ENCODE measurements at places on chromosomes 1 and 21.

DNA sequence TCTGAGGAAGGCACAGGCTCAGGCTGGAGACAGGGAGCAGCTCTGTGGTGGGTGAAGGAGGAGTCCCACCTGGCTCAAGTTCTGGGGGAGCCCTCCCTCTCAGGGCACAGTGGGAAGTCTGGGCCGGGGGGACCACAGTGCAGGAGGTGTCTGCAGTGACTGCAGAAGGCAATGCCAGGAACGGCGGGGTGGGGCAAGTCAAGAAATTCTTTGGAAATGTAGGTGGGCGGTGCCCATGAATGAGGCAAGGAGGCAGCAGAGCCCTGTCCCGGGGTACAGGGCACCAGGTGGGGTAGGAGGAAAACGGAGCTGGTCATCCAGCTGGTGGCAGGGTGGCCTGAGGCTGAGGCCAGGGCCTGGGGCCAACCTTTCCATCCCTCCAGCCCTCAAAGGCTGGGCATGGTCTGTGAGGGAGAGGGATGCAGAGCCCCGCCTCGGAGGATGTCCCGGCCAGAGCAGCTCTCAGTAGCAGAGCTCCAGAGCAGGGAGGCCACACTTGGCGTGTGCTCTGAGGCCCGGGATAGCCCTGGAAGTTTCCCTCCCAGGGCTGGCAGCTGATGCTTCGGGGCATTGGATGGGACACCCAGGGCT lies 4.7 kb downstream of the TFF3 start:
- no peak for DNase-seq

GRCh38 chr1:178684542-178685000 lies 40.5 kb upstream of the RALGPS2 start:
- no peak for DNase-seq

DNA sequence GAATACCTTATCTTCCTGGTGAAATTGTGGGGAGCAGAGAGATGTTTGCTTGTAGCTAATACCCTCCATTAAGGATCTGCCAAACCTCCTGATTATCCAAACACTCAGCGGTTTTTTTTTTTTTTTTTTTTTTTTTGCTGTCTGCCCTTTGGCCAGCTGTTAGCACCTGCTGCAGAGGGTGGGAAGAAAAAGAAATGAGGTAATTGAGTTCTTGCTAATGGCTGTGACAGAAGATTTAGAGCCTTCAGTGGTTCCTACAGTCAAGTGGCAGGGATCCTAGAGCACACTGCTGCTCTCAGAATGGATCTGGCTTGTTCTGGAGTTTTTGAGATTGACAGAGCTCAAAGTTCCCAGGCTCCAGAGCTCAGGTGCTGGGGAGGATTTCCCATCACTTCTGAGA lies 342.5 kb downstream of the DISC1 start:
- no peak for DNase-seq

DNA sequence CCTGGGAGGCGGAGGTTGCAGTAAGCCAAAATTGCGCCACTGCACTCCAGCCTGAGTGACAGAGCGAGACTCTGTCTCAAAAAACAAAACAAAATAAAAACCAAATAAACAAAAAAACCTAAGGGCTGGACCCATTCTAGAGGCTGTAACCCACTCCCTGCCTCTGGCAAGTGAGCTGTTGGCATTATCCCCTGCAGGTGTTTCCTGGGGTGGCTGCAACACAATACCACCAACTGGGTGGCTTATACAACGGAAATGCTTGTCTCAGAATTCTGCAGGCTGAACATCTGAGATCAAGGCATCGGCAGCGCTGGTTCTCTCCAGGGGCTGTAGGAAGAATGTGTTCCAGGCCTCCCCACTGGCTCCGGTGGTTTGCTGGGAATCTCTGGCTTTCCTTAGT lies 15.2 kb downstream of the LRRC38 start:
- no peak for DNase-seq

- peak; percentile 29 for DNase-seq
Measured at GRCh38 chr1:51192213-51192843, 43.7 kb upstream of the RNF11 start.

DNA sequence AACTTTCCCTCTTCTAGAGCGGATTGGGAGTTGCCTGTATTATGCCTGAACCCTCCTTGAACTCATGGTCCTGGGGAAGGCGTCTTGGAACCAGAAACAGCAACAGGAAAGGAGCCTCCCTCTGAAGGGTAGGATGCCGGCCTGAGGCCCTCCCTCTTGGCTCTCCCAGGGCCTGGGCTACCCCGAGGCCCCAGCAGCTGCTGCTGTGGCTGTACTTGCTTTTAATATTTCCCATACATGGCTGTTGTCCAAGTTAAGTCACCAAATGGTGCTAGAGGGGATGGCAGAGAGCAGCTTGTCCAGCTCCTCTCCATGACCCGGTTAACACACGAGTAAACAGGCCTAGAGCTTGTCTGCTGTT lies 10.5 kb downstream of the CHRNB2 start:
- DNase-seq, result no peak

DNA sequence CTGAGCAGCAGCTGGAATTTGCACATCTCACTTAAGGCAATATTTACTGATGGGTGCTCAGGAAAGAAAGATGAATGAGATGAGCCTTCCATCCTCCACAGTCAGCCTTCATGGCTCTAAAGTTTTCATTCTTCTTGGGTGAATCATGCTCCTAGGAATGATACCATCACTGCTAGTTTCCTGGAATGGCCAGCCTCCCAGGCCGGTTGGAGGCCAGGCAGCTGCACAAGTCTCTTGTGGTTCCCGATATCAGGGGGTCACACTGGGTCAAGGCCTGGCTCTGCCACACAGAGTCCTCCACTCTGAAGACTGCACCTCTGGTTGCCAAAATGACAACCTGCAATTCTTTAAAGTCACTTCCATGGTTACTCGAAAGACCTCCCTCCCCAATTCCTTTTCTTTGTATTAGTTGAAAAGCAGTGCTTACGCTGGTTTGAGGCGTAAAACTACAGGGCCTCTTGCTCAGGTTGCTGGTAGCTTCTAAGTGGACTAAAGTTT lies 46.2 kb upstream of the PALMD start:
- DNase-seq, result no peak

DNA sequence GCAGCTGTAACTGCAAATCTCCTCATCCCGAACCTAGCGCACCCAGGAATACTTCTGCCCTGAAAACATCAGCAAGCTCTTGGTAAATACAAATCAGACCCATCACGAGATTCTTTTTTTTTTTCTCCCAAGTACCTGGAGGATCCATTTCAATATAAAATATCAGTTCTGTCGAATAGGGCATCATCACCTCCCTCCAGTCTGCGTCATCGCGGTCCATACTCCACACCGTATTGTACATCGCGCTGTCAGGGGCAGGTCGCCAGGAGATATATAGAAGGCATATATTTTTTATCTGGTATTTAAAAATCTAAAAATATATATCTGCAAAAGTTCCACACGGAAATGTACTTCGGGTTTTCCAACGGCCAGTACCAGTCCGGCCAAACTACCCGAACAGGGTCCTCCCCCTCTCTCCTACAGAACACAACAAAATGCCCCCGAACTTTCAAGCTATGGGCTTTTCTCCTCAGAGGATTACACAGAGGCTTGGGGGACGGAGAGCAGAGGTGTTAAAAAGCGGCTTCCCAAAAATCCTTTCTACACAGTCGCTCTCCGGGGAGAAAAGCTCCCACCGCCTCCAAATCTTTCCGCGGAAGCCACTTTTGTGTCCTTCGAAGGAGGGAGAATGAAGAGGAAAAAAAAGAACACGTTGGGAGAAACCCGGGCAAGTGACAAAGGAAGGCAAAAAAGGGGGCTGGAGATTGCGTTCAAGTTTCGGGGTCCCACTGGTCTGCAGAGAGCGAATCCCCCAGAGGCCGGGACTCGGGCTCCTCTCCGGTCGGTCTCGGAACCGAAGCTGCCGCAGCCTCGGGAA lies 509 bp downstream of the PIK3R3 start:
- peak; percentile 17 for DNase-seq

GRCh38 chr1:109089242-109090015 lies 1.1 kb upstream of the TMEM167B start:
- peak; percentile 23 for DNase-seq

DNA sequence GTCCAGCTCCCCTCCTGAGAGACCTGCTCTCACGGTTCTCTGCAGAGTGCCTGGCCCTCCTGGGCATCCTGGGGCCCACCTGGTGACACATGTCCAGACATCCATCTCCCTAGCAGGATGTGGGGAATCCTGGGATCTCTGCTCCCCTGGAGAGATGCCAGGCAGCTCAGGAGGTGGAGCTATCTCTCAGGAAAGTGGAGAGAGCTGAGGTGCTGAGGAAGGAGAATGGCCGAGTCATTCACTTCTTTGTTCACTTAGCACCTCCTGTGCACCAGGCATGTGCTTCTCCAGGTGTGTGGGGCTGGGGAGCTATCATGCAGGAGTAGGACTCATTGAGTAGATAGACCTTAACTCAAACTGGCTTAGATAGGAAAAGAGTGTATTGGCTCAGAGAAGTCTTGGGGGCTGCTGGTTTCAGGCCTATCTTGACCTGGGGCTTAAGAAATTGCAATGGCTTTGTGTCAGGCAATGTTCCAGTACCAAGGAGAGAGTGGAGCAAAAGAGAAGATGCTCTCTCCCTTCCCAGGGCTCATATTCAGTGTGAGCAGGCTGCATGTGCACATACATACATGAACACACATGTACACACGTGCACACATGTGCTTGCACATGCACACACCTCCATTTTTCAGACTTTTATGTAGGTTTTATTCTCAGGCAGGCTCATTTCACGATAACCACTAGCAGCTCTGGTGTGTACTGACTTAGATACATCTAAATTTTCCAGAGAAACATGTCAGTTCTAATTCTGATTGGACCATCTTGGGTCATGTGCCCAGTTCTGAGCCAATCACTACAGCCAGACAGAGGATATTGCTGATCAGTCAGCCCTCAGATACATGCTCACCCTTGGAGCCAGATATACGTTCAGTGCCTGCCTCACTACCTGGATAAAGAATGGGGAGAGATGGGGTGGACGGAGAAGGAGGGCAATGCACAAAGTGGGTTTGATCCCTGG lies 437.6 kb downstream of the PTPRU start:
- no peak for DNase-seq

DNA sequence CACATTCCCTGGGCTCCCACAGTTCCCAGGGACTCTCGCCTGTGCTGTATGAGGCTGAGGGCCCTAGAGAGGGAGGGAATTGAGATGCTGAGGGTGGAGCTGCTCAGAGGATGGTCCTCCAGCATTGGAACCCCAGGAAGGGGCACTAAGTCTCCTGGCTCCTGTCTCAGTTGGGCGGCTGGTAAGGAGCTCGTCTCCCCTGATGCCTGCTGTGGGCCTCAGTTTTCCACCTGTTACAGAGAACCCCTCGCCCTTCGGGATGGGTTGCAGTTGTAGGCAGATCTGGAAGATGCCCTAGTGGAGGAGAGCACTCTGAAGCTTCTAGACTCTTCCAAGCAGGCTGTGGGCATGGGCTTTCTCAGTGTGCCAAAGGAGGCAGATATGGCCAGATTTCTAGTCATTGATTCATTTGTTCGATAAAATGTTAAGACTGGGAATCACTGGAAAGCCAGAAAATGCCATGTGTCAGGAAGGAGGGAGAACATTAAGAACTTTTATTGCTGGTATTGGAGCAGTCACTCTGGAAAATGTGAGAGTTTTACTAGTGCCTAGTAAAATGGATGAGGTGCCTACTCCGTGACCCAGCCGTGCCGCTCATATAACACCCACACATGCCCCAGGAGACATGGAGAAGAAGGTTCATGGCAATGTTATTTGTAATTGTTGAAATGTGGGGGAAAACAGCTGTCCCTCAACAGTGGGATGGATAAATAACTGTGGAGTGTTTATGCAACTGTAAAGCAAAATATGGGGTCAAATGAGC lies 828 bp upstream of the MYBPH start:
- no peak for DNase-seq

DNA sequence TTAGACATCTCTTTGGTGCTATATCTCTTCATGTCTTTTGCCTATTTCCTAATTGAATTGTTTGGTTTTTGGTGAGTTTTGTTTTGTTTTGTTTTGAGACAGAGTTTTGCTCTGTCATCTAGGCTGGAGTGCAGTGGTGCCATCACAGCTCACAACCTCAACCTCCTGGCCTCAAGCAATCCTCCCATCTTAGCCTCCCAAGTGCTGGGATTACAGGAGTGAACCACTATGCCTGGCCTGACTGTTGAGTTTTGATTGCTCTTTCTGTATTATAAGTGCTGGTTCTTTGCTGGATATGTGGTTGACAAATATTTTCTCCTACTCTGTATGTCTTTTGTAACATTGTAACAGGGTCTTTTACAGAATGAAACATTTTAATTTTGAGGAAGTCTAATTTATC lies 38.0 kb downstream of the NAV1 start:
- no peak for DNase-seq

DNA sequence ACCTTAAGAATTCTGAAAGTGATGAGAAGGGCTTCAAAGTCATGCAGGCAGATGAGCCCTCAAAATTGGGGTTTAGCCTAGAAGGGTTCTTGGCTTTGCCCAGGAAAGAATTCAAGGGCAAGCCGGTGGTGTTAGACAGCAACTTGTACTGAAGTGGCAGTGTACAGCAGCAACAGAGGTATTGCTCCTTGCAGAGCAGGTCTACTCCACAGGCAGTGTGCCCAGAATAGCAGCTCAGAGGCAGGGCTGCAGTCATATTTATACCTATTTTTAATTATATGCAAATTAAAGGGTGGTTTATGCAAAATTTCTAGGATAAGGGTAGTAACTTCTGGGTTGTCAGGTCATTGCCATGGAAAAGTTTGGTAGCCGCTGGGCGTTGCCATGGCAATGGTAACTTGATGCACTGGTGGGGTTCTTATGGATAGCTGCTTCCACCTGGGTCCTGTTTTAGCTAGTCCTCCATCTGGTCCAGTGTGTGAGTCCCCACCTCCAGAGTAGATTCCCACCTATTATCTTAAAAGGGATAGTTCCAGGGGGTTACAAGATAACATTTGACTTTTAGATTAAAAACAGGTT lies 57.9 kb upstream of the CR2 start:
- DNase-seq, result no peak

- DNase-seq, result no peak
Measured at GRCh38 chr21:34762786-34763185, 94.0 kb downstream of the CLIC6 start.

DNA sequence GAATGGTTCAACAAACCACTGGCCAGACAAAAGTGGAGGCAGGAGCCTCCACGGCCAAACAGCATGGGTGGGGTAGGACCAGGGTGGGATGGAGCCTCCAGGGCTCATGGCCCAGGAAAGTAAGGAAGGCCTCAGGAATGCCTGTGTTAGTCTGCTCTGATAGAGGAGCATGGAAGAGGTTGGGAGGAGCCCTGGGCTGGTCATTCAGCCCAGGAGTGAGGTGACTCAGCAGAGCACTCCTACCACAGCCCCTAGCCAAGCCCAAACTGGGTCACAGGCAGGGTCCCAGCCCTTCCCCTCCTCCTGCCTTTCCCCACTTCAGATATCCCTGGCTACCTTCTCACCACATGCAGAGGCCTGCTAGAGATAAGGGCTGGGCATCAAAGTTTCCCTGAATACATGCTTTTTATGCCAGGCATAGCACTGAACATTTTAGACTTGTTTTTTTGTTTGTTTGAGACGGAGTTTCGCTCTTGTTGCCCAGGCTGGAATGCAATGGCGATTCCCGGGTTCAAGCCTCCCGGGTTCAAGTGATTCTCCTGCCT lies 3.1 kb upstream of the SHISA4 start:
- no peak for DNase-seq

DNA sequence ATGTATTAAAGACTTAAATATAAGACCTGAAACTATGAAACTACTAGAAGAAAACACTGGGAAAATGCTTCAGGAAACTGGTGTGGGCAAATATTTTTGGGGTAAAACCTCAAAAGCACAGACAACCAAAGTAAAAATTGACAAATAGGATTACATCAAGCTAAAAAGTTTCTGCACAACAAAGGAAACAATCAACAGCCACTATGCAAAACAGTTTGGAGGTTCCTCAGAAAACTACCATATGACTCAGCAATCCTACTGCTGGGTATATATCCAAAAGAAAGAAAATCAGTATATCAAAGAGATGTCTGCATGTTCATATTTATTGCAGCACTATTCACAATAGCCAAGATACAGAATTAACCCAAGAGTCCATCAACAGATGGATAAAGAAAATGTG lies 17.1 kb downstream of the TSHB start:
- no peak for DNase-seq

Measured in activated naive CD8-positive, alpha-beta T cell treated with anti-CD3 and anti-CD28 coated beads for 36 hours (primary cell).